ENCODE measurements at places on chromosomes 4 and X. TPM values are rescaled to one million over a fixed set of nuclear protein-coding genes. Genes with fewer than 3 reads are reported as not detected.

Gene RAB40A
- total RNA-seq = 0.27 TPM

- DNase-seq = no peak
Measured at GRCh38 chr4:7973545-7973981, 33.9 kb upstream of the AFAP1 start.

- DNase-seq = no peak
Measured at GRCh38 chr4:36333303-36333877, 52.0 kb downstream of the DTHD1 start.

DNA sequence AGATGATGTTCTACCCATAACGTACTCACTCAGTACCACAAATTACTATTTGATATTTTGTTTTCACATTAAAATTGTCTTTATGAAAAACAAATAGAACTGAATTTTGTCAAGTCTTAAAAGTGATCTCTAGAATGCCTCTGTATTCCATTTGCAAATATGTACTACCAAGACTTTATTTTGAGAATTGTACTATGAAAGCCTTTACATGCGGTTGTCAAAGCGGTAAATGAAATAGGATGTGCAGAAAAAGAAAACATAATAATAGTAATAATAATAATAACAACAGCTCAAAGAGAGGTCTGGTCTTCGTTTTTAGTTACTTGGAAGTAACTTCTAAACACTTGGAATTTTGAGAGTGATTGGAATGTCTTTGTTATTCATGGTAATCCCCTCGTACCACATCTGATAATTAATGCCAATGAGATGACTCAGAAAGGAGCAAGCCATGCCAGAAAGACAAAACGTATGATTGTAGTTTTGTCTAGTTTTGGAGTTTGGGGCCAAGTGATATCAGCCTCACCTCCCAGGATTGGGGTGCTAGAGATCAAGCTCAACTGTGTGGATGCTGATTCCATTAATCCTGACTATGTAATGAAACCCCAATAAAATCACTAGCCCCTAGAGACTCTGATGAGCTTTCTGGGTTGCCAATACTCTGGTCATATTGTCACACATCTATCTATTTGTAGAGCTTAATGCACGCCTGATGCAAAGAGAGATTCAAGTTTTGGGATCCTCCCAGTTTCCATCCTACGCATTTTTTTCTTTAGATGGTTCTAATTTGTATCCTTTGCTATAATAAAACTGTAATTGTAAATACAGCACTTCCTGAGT lies 20.2 kb upstream of the CTSO start:
- no peak for DNase-seq

DNA sequence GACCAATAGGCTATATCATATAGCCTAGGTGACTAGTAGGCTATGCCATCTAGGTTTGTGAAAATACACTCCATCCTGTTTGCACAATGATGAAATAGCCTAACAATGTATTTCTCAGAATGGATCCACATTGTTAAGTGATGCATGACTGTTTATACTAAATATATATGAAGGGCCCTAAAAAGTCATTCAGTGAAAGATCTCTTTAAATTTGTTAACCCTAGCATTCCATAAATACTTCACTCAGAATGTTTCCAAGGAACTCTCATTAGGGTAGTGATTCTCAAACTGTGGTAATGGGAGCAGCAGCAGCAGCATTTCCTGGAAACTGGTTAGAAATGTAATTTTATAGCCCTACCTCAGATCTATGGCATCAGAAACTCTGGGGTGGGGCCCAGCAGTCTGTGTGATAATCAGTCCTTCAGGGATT lies 74.9 kb downstream of the PRRG1 start:
- no peak for DNase-seq

All from left colon (tissue), 2 donors.